ENCODE measurements at places on chromosomes 2 and 18. TPM values are rescaled to one million over a fixed set of nuclear protein-coding genes. Genes with fewer than 3 reads are reported as not detected.

GRCh38 chr2:100529900-100530299, 32.9 kb upstream of the PDCL3 start:
- DNase-seq = no peak
- H3K27me3 ChIP-seq = no peaks in the 10 kb centered on the region
- H3K27ac ChIP-seq = no peak overlapping the region
- H3K36me3 ChIP-seq = no peaks in the 10 kb centered on the region
- H3K4me3 ChIP-seq = no peak overlapping the region

GRCh38 chr2:65545837-65546805, 113.7 kb upstream of the SPRED2 start:
- no peak for DNase-seq
- no peaks in the 10 kb centered on the region for H3K4me1 ChIP-seq
- no peaks in the 10 kb centered on the region for H3K27me3 ChIP-seq
- H3K27ac ChIP-seq = no peak overlapping the region
- H3K4me3 ChIP-seq = no peak overlapping the region

DNA sequence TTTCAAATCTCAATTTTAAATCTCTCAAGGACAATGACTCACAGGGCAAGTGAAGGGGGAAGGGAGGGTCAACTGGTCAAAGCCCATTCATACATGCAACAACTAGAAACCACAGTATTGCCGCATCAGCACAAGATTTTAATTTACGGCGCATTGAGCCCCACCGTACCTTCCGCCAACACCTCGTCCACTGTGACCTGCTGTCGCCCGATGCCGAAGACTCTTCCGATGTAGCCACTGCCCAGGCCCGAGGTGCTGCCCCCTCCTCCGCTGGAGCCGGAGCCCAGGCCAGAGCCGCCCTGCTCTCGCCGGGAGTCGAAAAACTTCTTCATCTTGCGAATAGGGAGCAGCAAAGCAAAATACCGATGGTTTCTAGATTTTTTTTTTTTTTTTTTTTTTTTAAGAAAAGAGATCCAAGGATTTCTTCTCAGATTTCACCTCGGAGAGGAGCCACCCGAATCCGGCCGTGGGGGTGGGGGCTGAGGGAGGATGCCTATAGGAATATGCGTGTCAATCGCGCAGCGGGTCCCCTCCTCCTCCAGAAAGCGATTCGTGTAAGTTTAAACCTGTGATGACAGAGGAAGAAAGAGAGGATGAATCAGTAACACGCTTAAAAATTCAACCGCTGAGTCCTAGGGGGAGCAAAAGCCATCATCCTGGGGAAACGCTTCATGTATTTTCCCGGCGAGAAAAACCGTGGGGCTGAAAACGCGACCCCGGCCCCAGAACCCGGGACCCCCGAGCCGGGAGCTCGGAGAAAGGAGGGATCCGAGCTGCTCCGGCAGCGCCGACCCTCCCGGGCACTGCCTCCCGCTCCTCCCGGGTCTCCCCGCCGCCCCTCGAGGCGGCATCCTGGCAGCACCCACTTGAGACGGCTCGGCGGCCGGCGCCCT, 584 bp downstream of the AAK1 start:
- no peaks in the 10 kb centered on the region for H3K27me3 ChIP-seq
- peak; percentile 59 for DNase-seq
- H3K4me1 ChIP-seq = peaks cover 29% of the 10 kb centered on the region
- H3K36me3 ChIP-seq = no peaks in the 10 kb centered on the region
- peak overlapping the region; percentile 92 for H3K4me3 ChIP-seq
- peak overlapping the region; percentile 98 for H3K27ac ChIP-seq

Gene PAIP2B
- 3.3 TPM for total RNA-seq

Gene POTEJ
- total RNA-seq = 17.2 TPM

Gene TUBA3E
- total RNA-seq = 129 TPM

DNA sequence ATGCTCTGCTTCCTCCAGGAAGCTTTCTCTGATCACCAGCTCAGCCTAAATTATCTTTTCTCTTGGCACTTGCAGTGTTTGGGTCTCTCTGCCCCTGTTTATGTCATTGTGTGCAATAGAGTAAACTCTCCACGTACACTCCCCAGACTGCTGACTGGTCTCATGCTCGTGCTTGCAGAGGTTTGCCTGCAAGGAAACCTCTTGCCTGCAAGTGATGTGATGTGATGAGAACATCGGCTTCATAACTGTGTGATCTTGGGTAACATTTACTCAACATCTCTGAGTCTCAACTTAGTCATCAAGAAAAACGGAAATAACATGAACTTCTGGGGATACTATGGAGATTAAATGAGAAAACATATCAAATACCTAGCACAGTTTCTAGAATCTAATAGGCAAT, 92.3 kb downstream of the BIN1 start:
- H3K27me3 ChIP-seq = no peaks in the 10 kb centered on the region
- H3K4me3 ChIP-seq = no peak overlapping the region
- DNase-seq = no peak
- no peak overlapping the region for H3K27ac ChIP-seq

DNA sequence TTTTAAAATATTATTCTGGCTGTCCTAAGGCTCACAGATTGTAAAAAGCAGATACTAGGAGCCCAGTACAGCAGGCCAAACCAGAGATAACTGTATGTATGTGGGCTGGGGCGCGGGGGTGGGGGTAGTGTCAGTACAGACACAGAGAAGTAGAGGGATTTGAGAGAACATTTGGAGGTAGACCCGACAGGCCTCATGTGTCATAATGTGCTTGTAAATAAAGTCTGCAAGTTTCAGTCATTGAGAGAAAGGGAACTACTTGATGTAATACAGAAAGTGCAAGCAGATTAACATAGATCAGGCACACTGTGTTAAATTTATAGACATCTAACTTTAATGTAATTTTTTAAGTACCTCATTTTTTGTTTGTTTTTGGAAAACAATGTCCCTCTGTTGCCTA, 7.4 kb upstream of the POLI start:
- H3K27me3 ChIP-seq = no peaks in the 10 kb centered on the region
- no peak overlapping the region for H3K4me3 ChIP-seq
- DNase-seq = no peak
- no peaks in the 10 kb centered on the region for H3K36me3 ChIP-seq
- peaks cover 6% of the 10 kb centered on the region for H3K4me1 ChIP-seq

Gene TMX3
- 45.4 TPM for total RNA-seq

GRCh38 chr2:99918389-99918788, 224.0 kb downstream of the AFF3 start:
- H3K4me3 ChIP-seq = no peak overlapping the region
- H3K27me3 ChIP-seq = no peaks in the 10 kb centered on the region
- DNase-seq = no peak
- H3K27ac ChIP-seq = no peak overlapping the region
- H3K4me1 ChIP-seq = no peaks in the 10 kb centered on the region
- no peaks in the 10 kb centered on the region for H3K36me3 ChIP-seq

Gene MTERF4
- total RNA-seq = 26.4 TPM

GRCh38 chr18:43061816-43062215, 53.7 kb downstream of the RIT2 start:
- no peak for DNase-seq
- no peaks in the 10 kb centered on the region for H3K4me1 ChIP-seq
- no peak overlapping the region for H3K27ac ChIP-seq
- no peaks in the 10 kb centered on the region for H3K27me3 ChIP-seq
- no peak overlapping the region for H3K4me3 ChIP-seq
- H3K36me3 ChIP-seq = no peaks in the 10 kb centered on the region

DNA sequence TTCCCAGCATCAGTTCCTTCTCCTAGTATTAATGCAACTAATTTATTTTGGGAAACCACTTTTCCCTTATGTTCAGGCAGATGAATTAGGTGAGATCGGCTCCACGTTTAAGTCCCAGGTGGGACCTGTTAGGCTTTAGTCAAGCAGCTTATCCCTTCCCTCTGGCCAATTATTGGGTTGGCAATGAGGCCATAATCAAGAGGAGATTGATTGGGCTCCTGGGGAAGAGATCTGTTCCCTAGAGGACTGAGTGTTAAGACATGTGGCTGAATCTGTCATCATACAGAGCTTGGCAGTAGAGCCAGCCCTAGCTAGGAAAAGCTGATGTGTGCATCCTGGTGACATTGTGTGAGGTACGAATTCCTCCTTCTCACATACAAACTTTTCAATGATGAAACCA, 104.4 kb downstream of the PTH2R start:
- H3K27me3 ChIP-seq = no peaks in the 10 kb centered on the region
- no peak for DNase-seq

DNA sequence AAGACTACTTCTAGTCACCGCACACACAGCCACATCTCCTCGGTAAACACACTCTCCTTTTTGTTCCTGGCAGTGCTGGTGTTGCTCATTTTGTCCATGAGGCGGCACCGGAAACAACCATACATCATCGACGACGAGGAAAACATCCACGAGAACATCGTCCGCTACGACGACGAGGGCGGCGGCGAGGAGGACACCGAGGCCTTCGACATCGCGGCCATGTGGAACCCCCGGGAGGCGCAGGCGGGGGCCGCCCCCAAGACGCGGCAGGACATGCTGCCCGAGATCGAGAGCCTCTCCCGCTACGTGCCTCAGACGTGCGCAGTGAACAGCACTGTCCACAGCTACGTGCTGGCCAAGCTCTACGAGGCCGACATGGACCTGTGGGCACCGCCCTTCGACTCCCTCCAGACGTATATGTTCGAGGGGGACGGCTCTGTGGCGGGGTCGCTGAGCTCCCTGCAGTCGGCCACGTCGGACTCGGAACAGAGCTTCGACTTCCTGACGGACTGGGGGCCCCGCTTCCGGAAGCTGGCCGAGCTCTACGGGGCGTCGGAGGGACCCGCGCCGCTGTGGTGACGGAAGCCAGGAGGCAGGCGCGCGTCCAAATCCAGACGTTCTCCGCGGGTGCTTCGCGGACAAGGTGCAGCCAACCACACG, 221.0 kb downstream of the CDH20 start:
- peak; percentile 81 for DNase-seq
- H3K36me3 ChIP-seq = no peaks in the 10 kb centered on the region
- H3K27me3 ChIP-seq = no peaks in the 10 kb centered on the region

- DNase-seq = no peak
- H3K4me3 ChIP-seq = no peak overlapping the region
- no peaks in the 10 kb centered on the region for H3K4me1 ChIP-seq
- H3K36me3 ChIP-seq = no peaks in the 10 kb centered on the region
These were observed 59.6 kb downstream of the ITGB6 start for GRCh38 chr2:160140471-160140870.

DNA sequence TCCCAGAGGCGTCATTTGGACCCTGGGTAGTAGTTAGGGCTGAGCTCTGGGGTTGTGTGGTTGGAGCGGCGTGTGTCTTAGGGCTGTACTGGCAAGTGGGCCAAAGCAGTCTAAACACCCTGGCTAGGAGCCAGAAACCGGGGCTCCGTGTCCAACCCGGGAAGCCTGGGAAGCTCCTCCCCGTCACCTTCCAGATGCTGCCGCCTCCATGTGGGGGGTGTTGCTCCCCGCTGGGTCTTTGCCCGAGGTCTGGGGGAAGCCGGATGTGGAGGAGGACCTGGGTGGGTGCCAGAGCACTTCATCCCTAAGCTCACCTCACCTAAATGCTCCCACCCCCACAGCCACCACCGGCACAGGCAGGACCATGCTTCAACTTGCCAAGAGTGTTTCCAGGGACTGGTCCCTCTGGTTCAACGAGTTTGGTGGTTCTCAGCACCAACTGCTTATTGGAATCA, 25.4 kb downstream of the TET3 start:
- H3K27ac ChIP-seq = no peak overlapping the region
- no peaks in the 10 kb centered on the region for H3K27me3 ChIP-seq
- peak; percentile 15 for DNase-seq
- peaks cover 15% of the 10 kb centered on the region for H3K4me1 ChIP-seq

GRCh38 chr2:12107939-12108338, 361.5 kb downstream of the LPIN1 start:
- H3K27me3 ChIP-seq = no peaks in the 10 kb centered on the region
- H3K27ac ChIP-seq = no peak overlapping the region

- no peaks in the 10 kb centered on the region for H3K4me1 ChIP-seq
- no peak overlapping the region for H3K27ac ChIP-seq
- no peak for DNase-seq
- H3K36me3 ChIP-seq = no peaks in the 10 kb centered on the region
- no peak overlapping the region for H3K4me3 ChIP-seq
- no peaks in the 10 kb centered on the region for H3K27me3 ChIP-seq
These were observed 843.2 kb downstream of the LRRTM4 start for GRCh38 chr2:76679025-76679396.

Gene CCDC142
- total RNA-seq = 29.4 TPM

Measured in testis (tissue), 5 donors.